T-helper 22 cell (primary cell): ENCODE measurements at places on chromosomes 11 and 22.

GRCh38 chr11:86106916-86107315, 38.0 kb upstream of the PICALM start:
- no peak for DNase-seq

- DNase-seq, result no peak
Measured at GRCh38 chr11:66612458-66612857, 4.0 kb upstream of the RBM14 start.

GRCh38 chr11:130115218-130115617, 44.4 kb upstream of the ST14 start:
- no peak for DNase-seq

DNA sequence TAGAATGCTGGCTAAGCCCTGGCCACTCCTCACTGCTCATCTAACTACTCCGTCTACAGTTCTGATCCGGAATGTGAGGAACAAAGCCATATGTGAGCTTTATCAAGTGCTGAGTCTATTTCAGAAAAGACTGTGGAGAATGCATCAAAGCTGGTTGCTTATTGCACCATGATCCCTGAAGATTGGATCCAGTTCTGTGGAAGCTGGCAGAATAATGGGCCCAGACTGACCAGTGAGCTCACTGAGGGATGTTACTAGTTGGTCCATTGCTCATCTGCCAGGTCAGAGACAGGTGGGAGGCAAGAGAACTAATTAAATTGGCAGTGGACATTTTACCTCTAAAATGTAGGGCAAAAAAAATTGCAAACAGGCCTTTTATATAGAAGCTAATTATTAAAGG, 681.3 kb downstream of the NTM start:
- no peak for DNase-seq

GRCh38 chr11:45832811-45833441, 14.3 kb upstream of the CRY2 start:
- DNase-seq, result no peak

DNA sequence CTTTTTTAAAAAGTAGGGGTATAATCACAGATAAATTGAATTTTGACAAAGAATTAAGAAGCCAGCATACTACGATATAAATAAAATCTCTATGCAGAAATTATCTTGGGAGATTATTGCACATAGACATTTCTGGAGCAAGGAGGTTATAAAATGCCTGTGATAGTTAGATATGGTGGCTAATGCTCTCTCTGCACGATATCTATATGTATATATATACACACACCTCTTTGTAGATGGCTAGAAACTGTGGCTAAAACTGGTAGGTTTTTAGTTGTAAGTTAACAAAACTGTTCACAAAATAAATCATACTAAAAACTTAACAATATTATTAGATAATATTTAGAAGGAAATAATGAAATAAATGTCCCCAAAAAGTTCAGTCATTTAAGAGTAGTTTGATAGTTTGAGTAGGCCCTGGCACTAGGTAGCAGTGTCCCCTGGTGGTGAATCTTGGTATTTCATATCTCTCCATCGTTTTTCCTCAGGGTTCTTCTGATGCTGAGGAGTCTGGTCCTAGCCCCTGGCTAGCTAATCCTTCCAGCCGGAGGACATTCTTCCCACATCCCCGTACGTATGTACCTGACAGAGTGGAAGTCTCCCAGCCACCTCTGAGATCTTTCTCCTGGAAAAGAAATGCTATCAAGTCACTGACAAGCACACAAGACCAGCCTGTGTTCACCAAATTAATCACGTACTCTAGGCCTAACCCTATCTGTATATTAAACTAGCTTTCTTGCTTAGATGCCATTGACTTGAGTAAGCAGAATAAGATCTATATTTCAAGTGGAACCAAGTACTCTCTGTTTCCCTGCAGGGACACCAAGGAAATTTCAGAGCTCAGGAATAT, 32.2 kb downstream of the ART5 start:
- DNase-seq, result no peak

DNA sequence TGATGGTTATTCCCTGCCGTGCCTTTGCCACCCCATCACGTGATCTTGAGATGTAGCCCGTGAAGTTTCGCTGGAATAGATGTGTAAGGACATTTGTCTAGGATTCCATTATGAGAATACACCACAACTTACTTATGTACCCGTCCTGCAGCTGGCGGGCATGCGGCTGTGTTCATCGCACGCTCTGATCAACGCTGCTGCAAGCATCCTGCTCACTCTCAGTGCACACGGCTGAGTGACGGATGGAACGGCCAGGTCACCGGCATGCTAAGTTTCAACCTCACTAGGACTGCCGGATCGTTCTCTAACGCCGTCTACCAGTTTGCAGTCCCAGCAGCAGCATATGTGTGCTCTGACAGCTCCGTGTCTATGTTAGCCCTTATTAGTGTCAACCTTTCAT, 44.6 kb downstream of the APOL1 start:
- DNase-seq, result no peak

DNA sequence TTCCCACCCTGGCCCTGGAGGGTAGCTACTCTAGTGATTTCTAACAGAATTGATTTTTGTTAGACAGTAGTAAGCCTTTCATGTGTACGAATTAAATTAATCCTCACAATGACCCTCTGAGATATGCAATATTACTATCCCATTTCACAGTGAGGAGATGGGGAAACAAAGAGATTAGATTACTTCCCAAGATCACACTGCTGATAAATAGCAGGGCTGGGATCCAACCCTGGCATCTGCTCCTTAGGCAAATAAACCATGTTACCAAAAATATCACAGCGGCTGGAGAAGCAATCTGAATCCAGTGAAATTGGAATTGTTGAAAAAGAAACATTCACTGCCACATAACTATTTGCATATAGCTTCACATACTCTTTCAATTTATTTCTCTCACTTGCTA, 12.8 kb upstream of the CAVIN3 start:
- DNase-seq, result no peak

DNA sequence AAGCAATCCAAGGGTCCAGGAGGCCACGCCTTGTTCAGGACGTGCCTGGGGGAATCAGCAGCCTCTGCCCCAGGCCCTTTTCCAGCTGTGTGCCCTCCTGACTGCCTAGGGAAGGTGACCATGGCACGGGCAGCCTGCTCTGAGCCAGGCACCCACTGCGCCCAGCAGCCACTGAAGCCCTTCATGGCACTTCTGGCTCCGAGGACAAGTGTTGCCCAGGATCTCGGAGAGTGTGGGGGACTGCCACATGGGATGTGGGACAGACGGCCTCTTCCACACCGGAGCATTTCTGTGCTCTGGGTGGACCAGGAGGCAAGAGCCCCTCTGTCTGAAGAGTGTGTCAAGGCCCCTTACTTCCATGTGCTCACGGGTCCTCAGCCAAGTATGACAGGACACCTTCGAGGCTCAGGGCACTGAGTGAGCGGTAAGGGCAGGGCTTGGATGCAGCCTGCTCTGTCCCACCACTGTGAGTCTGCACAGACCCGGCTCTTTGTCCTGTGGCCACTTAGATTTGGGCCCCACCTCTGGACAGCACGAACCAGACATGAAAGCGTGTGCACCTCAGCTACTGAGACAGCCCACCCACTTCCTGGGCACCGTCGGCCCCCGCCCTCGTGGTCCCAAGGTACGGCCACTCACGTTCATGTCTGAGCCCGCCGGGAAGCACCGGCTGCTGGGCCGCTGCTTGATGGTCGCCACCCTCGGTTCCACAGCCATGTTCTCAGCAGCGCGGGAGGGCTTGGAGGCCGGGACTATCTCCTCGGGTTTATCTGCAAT, 93.6 kb downstream of the CTTN start:
- no peak for DNase-seq

GRCh38 chr22:36384766-36385481, 2.8 kb downstream of the MYH9 start:
- DNase-seq, result peak; percentile 58

DNA sequence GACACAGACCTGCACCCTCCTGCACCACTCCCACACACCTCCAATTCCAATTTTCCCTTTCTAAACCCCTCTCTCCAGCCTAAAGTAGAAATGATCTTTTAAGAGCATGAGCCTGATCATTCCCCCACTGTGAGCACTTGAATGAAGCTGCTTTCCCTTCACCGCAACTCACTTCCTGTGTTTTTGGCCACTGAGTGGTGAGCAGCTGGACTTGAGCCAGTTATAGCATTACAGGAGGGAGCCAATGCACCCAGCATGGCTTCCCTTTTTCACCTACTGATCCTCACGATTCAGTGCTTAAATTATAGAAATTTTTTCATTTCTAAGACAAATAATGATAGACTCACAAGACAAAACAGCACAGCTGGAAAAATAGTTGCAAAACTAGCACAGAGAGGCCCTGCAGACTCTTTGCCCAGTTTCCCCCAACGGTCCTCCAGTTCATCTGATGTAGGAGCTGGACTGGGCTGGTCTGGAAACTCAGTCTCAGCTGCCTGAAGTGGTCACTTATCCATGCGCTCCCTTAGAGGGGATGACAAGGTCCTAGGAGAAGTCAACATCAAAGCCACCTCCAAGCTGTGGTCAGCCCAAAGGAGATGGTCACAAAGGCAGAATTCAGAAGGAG, 9.7 kb upstream of the APOL4 start:
- DNase-seq, result no peak

GRCh38 chr11:118048472-118049370, 28.2 kb upstream of the TMPRSS4 start:
- peak; percentile 23 for DNase-seq

- no peak for DNase-seq
Measured at GRCh38 chr11:19436932-19437331, 196.2 kb upstream of the E2F8 start.

DNA sequence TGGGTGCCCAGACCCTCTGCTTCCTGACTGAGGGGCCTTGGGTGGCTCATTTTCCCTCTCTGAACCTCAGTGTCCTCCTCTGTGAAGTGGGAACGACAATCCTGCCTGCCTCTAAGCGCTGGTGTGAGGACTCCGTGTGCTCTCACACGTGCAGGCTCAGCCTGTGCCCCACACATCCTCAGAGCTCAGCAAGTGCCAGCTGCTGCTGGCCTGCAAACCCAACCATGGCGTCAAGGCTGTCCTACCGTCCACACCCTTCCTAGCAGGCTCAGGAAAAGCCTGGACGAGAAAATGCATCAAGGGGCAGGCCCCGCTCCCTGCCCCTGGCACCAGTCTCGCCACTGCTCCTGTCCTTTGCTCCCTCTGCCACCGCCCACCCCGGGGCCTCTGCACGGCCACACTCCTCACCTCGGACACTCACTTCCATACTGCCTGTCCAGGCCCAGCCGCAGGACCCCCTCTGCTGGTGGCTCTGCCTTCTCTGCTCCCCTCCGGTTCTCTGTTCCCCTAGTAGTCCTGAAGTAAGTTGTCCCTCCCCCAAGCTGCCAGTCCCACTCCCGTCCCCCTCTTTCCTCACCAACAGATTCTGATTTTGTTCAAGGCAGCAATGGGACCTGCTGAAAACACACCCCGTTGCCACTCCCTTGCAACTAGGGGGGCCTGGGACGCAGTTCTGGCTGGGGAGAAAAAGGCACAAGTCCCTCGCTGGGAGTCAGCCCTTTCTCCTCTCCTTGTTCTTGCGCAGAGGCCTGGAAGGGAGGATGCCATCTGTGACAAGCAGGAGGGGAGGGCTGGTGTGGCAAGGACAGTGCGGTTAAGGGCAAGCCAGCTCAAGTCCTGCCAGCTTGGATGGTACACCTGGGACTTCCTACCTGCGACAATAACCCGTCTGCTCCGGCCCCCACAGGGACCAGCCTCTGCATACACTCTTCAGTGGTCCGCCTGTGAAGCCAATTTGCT, 62.2 kb downstream of the ARFGAP3 start:
- no peak for DNase-seq

DNA sequence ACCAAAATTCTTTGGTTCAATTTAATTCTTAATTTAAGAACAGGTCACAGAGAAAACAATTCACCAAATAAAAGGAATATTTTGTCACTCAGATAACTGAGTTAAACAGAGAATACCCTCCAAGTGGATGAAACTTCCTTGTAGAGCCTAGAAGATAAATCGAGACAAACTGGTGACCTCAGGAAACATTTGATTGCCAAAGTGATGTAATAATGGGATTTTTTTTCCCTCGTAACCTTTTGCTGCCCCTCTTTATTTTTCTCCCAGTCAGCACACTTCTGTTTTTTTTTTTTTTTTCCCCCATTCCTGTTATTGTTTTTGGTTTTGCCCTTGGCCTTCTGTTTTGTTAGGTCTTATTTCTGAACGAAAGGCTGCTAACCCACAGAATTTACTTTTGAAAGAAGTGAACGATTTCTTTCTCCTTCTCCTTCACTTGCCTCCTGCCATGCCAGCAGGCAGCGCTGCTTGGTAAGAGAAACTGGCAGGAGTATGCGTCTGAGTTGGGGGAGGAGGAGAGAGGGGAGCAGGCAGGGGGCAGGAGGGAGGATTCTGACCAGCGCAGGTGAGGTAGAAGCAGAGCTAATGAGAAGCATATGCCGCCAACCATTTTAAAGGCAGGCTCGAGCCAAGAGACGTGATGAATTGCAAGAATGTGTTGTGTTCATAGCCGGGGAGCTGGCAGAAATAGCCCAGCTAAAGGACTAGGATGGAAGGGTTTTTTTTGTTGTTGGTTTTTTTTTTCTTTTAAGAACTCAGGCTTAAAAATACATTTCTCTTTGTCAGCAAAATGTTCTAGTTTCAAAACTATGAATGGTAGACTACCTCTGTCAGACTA, 121.9 kb upstream of the MTMR2 start:
- DNase-seq, result no peak

DNA sequence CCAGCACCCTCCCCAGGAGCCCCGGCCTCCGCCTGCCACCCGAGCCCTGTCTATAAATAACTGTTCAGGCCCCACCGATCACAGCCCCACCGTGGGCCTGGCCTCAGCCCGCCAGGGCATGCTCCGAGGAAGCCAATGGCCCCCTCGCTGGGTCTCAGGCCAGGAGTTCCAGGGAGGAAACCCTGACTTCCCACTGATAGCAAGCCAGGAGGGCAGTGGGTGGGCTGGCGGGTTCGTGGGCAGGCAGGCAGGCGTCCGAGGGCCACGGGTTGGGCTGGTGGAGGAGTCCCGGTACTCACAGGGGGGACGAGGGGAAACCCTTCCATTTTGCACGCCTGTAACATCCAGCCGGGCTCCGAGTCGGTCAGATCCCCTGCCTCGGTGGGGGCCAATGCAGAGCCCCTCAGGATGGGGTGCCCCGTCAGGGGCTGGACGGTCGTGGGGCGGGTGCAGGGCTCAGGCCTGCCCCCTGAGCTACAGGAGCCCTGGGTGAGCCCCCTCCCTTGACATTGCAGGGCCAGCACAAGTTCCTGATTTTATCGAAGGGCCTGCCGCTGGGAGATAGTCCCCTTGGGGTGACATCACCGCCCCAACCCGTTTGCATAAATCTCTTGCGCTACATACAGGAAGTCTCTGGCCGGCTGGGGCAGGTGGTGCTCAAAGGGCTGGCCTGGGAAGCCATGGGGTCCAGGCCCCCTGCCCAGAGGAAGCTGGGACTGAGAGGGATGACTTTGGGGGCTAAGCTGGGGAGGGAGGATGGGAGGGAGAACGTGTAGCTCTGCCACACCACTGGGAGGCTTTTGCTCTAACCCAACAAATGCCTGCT, at the start of gene SPI1:
TSS of gene SPI1 (minus strand) at position 538 of the 826 bp plus-strand sequence. CDS start at position 344, 194 bp downstream.
- no peak for DNase-seq
